ENCODE measurements at places on chromosomes 3 and 15.

- no peak for DNase-seq
Observed at GRCh38 chr3:31534065-31534425, 1.3 kb downstream of the STT3B start.

GRCh38 chr3:78313332-78313731 lies 1273.4 kb downstream of the ROBO2 start:
- DNase-seq: no peak

GRCh38 chr3:39125841-39126500 lies 18.5 kb downstream of the TTC21A start:
- DNase-seq: no peak

GRCh38 chr3:142568393-142569017 lies 10.0 kb downstream of the ATR start:
- peak; percentile 18 for DNase-seq

- DNase-seq: no peak
Observed at GRCh38 chr15:33360886-33361285, 50.1 kb downstream of the RYR3 start.

DNA sequence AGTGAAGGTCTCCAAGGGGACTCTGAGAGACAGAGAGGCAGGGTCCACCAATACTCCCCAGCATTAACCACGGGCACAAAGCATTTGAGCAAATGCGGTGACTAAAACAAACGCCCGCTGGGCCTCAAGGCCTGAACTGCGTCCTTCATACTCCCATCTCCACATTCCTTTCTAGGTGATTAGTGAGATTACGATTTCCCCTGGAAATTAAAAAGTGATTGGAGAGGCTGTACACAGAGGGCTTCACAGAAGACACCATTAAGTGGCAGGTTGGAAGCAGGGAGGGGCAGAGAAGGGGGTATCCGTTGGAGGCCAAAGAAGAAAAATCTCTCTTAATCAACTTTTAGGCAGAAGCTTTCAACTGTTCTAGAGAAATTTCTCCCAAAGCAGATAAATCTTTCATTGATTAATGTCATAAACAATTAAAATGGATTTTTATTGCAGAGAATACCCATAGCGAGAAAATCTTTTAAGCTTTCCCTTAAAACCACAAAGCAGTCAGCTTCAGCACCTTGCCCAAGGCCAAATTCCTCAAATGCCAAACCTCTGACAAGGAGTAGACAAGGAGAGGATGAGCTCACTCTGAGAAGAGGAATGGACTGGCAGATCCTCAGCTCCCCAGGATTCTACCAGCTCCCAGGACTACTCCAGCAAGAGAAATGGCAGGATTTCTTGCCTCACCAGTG lies 38.2 kb downstream of the MB21D2 start:
- no peak for DNase-seq

DNA sequence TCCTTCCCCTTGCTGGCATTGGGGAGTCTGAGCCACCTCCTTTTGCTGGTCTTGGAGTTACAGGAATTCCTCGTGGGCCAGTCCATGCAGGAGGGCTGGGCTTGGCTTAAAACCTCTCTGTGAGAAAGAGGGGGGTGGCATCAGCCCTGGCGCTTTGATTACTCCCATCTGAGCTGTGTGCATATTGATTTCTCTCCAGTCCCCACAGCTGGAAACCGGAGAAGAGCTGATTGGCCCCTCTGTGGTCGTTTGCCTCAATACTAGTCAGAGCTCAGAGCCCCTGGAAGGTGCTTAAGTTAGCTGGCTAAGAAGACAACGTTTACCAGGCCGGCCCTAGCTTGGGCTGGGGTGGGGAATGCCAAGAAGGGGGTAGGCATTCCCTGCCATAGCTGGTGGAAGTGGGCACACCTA lies 4.0 kb upstream of the RASGRF1 start:
- no peak for DNase-seq

DNA sequence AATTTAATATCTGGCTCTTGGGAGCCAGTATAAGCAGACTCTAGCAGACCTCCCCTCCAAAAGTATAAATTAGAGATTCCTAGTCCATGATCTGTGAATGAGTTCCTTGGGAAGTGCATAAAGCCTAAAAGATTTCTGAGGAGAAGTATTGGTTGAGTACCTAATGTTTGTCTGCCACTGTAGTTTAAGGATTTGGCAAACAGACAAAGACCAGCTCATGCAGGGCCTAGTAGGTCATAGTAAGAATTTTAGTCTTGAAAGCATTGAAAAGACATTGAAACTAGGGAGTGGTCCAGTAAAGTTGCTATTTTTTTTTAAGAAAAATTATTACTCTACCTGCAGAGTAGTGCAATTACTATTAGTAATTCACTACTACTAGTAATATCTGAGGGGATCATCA lies 67.5 kb downstream of the SPRED1 start:
- DNase-seq: no peak

GRCh38 chr3:138443521-138444503 lies 9.4 kb downstream of the ESYT3 start:
- no peak for DNase-seq

DNA sequence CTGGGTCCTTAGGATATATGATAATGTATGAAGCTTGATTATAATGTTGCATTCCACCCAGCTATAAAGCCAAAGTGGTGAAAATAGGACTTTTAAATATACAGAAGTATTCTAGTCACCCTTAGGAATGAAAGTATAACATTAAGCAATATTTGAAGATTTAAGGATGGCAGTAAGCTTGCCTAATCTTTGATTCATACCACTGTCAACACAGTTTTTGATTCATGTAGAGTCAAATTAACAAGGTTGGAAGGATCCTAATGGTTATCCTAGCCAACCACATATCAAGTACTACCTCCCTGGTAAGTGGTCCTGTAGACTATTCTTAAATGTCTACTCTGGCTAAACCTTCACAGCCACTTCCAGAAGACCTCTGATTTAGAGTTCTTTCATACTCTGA lies 18.6 kb downstream of the ARIH1 start:
- DNase-seq: no peak

DNA sequence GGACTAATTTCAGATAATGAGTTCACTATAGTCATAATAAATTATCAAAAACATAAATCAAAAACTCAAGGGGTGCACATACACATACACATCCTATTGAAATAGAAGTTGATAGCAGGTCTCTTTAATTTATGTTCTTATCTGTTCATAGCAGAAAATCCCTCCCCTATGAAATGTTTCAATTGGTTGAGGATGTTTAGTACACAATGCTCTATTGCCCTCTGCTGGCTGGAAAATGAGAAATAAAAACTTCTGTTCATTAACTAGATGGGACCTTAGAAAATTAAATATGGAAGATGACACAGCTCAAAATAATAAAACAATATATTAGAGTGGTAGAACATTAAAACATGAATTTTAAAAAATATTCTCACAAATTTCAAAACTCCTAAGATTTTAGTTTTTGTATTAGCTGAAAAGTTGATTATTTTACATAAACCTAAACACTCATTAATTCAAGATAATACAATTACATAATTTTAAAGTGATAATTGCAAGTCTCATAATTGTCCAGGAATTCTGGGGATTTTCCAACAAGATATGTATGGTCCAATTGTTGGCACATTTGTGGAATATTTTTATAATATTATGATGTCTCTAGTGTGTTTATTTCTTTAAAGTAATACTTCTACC lies 735.0 kb downstream of the ROBO1 start:
- no peak for DNase-seq

GRCh38 chr15:77607111-77607893 lies 25.4 kb downstream of the LINGO1 start:
- DNase-seq: peak; percentile 96

DNA sequence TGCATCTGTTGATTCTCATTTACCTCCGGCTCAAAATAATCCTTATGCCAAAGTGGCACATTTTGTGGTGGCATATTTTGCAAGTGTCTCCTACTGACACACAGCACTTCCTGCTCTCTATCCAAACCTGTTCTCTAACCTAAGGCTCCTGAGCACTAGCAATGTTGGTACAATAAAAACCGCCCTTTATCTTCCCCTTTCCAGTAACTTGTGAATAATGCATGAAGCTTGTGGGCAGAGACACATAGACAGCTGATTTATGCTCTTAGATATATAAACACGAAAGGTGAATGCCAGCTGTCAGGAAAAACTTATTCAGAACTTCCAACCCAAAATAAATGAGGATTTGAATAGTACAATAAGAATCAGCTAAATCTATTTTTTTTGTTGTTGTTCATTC lies 34.6 kb upstream of the ARPIN start:
- no peak for DNase-seq

- DNase-seq: no peak
Observed at GRCh38 chr3:156285626-156286025, 165.2 kb downstream of the KCNAB1 start.

DNA sequence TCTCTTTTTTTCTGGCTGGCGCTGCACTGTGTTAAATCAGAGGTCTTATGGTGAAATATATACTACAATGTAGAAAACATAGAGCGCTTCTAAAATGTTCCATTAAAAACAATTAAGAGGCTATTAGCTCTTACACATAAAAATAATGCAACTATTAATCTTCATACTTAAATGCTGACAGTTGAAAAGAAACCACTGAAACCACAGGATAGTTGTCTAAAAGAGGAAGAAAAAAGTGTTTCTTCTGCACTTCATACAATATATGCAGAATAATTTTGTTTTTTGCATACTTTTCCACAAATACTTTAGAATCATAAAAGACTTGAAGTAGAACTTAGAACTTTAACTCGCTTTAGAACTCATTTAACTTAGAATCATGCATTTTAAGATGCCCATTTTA lies 170.5 kb downstream of the PYDC2 start:
- DNase-seq: no peak

DNA sequence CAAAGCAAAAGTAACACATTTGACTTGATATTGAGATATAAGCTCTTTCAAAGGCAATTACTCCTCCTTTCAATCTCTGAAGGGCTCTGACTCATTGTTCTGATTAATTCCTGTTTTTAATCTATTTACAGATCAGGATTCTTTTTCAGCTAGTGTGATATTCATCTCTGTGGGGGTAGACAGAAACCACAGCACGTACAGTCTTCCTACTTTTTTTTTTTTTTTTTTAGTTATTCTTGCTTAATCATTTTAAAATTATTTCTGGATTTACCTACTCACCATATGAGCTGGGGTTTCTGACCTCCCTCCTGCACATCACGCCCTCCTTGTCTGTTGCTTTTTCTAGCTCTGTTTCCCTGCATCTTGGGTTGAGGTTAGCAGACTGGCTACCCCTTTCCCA lies 1.4 kb downstream of the CNTN3 start:
- DNase-seq: no peak

DNA sequence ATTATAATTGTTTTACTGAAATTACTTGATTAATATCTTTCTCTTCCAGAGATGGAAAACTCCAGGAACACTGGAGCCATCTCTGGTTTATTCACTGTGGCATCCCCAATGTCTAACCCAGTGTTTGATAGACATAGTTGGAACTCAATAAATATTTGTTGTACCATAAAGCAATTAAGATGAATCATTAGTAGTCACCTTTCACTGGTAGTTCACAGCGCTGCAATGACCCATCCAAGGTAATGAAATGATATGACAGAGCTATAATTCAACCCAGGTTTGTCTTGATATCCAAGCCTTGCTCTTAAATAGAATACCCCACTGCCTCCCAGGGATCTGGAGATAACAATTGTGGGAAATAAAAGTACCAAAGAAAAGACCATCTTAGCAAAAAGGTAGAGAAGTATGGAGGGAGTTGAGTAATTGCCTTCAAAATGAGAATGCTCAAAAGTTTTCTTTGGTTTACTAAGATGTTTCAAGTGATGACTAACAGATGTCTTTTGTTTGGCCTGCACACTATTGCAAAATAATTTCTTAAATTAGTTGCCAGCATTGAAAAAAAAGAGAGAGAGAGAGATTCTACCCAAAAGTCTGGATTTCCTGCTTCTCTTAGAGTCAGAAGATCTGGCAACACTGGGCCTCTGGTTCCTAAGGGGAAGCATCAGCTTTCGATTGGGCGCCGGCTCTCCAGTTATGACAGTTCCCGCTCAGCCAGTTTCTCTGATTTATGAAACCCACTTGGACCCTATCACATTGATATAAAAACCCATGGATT lies 348.5 kb downstream of the ERC2 start:
- DNase-seq: no peak

- no peak for DNase-seq
Observed at GRCh38 chr15:72998681-72999466, 53.4 kb upstream of the NEO1 start.

GRCh38 chr15:41079717-41080116 lies 36.4 kb downstream of the INO80 start:
- DNase-seq: no peak

DNA sequence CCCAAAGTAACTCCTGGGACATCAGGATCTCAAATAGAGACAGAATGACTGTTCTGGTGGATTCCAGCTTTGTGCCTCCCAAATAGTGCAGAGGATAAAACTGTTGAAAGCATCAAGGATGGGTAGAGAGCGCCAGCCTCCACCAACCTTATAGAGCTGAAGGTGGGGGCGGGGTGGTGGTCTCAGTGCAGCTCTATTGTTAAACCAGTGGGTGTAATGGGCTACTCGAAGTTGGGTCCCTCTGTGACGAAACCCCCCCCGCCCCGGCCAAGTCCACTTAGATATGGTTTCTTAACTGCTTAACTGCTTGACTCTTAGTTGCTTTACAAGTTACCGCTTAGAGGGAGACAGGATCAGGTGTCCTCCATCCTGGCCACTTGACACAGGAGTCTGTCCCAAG lies 22.7 kb downstream of the DHX30 start:
- no peak for DNase-seq

- DNase-seq: no peak
Observed at GRCh38 chr15:25849157-25849921, 13.8 kb downstream of the ATP10A start.

DNA sequence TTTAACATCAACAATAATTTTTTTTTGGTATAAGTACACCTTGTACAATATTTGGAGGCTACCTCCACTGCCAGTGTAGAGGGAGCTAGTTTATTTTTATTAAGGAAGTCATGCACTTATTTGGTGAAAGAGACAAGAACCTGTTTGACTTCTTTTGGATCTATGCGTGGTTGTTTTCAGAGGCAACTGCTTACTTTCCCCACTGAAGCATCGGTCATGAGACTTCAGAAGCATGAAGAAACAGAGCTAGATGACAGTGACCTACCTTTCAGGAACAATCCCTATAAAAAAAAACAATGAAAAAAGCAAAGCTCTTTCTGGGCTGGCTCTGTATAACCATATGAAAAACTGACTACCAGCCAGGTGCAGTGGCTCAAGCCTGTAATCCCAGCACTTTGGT lies 20.0 kb upstream of the ZNF148 start:
- no peak for DNase-seq

DNA sequence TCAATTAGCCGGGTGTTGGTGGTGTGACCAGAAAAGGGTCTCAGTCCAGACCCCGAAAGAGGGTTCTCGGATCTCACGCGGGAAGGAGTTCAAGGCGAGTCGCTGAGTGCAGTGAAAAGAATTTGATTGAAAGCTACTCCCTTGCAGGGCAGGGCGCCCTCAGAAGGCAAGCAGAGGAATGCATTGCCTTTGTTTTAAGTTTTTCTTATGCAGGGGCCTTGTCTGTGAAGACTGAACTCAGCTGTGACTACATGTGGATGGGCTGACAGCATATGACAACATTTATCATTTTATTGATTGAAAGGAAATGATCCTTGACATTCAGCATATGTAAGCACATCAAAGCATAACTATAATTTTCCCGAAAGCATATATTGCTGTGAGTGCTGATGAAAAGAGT lies 11.8 kb downstream of the CPN2 start:
- no peak for DNase-seq

GRCh38 chr15:51160484-51160883 lies 65.8 kb upstream of the TNFAIP8L3 start:
- DNase-seq: no peak

- DNase-seq: no peak
Observed at GRCh38 chr3:105614288-105615030, 247.8 kb downstream of the ALCAM start.
